ENCODE measurements at places on chromosomes 4 and X.

- DNase-seq: no peak
These were observed 12.4 kb downstream of the SLC34A2 start for GRCh38 chr4:25667931-25668557.

GRCh38 chrX:17081968-17082367 is 135.5 kb downstream of the REPS2 start:
- DNase-seq: no peak

GRCh38 chr4:169582203-169582602 is 30.2 kb downstream of the NEK1 start:
- DNase-seq: no peak

- DNase-seq: no peak
These were observed 2062.4 kb downstream of the ARAP2 start for GRCh38 chr4:34181891-34182290.

- DNase-seq: no peak
These were observed 41.9 kb downstream of the TSC22D3 start for GRCh38 chrX:107733686-107734085.

DNA sequence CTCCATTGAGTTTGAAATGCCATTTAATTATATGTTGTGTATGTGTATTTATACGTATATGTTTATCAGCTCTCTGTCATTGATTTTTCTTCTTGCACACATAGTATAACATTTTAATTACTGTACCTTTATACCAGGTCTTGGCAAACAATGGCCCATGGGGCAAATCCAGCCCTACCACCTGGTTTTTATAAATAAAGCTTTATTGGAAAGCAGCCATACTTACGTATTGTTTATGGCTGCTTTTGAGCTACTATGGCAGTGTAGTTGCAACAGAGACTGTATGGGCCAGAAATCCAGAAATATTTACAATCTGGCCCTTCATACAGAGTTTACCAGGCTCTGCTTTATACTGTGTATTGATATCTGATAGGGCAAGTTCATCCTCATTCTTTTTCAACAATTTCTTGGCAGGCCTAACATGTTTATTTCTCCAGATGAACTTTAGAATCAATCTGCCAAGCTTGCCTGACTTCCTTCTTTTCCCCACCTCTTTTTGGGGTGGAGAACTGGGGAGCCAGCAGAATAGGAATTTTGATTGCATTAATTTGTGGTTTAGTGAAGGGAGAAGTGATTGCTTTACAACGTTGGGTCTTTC is 15.8 kb downstream of the DCUN1D4 start:
- DNase-seq: no peak

- no peak for DNase-seq
These were observed 46.9 kb downstream of the ADGRG4 start for GRCh38 chrX:136347706-136348105.

DNA sequence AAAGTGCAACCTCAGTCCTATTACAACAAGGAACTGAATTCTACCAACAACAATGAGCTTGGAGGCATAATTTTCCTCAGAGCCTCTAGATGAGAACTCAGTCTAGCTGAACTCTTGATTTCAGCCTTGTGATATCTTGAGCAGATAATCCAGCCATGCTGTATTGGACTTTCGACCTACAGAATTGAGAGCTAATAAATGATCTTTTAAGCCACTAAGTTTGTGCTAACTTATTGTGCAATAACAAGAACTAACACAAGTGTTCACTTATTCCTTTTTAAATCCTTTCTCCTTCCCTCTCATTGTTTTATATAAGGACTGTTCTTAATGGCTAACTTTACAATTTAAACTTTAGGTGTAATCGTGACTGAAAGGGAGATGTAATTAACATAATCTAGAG is 140.7 kb downstream of the MAGEB17 start:
- DNase-seq: no peak

DNA sequence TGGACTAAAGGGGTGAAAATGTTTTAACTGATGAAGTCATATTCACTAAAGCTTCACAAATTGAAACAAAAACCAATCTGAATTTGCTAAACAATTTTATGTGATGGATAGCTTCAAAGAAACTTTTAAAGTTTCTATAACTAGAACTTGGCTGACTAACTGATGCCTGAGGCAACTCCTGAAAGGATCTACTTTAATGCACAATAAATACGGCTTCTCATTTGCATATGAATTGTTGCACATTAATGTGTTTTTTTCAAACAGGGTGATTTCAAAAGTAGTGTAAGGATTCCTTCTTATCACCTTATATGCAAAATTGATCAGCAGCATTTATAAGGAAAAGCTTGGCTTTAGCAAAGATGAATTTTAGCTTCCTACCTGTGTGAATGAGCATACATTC is 58.4 kb upstream of the ATOH1 start:
- no peak for DNase-seq

GRCh38 chrX:73850124-73851013 is 287.4 kb downstream of the CHIC1 start:
- no peak for DNase-seq

- DNase-seq: no peak
These were observed 14.6 kb downstream of the CLCN3 start for GRCh38 chr4:169634975-169635374.

DNA sequence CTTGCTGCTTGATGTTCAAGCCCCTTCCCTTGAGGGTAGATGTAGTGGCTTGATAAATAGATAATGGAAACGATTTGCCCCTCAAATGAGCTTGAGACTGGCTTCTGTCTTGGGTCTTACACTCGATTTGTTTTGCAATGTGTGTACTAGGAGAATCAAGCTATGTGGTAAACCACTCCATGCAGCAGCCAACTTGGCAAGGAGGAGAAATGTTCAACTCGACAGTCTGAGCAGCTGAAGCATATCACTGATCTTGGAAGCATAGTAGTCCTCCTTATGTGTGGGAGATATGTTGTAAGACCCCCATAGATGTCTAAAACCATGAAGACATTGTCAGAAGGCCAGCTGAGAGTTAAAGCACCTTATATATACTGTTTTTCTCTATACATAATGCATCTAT is 125.3 kb downstream of the CCNG2 start:
- DNase-seq: no peak

- DNase-seq: no peak
These were observed 31.3 kb downstream of the IL13RA2 start for GRCh38 chrX:114985967-114986592.

- peak; percentile 46 for DNase-seq
These were observed 25.1 kb upstream of the CLDN34 start for GRCh38 chrX:9942086-9942485.

DNA sequence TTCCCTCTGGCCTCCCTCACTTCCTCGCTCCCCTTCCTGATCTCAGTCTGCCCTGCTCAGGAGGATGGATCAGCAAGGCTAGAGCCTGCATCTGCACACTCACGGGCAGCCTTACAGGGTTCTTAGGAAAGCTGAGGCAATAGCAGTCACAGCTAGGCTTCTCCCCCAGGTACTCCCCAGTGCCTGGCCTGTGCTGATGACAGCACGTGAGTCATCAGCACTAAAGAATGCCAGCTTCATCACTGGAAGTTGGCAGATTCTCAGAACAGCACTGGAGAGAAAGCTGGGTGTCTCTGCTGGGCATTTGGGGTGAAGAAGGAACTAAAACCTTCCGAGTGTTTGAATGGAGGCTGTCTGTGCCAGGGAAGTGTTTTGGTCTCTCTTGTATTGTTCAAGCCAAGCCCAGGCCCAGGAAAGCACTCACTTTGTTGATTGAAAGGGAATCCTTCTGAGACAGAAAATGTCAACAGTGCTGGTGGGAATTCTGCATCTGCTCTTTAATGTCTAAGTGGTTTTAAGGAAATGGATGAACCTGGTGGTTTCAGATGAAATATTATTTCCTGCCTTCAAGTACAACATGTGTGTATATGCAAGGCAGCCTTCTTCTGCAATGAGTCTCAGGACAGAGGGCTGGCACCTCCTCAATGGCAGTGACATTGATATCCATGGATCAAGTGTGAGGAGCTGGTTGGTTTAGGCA is 73.0 kb upstream of the SCOC start:
- DNase-seq: peak; percentile 17

- DNase-seq: no peak
These were observed 55.9 kb downstream of the UGT2A3 start for GRCh38 chr4:68895561-68896198.

DNA sequence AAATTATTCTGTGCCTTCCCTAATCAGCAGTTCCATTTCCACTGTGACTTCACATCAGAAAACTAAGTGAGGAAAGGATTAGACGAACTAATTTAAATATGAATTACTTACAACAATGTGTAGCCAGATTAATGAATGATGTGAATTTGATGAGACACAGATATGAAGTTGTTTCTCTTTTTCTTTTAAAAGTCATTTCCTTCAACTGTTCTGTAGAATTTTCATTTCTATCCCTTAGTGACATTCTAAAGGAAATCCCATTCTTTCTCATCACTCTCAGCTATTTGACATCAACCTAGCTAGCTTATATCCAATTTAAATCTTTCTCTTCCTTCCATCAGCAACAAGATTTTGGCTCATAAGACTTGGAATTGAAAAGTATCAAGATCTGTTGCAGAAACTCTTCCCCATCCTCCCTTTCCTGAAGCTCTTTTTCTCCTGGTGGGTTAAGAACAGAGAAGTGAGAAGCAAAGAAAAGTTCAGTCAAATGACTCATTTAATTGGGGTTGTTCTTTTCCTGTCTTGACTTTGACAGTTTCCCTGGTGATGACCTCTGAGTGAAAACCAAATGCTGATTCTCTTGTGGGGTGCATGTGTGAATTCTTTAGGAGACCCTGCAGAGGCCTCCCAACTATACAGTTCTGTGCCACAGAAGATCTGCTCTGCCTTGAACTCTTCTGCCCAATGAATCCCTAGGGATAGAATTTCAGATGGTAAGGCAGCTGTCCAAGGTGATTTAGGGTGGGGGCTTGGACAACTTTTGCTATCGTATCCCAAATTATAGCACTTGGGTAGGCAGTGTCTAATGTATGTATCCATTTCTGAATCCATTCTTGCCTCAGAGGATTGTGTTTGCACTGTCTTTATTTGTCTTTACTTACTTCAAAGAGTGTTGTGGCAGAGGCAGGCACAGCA is 232.5 kb upstream of the GPRIN3 start:
- no peak for DNase-seq

GRCh38 chrX:110341189-110342035 is 17.2 kb upstream of the RTL9 start:
- DNase-seq: no peak

DNA sequence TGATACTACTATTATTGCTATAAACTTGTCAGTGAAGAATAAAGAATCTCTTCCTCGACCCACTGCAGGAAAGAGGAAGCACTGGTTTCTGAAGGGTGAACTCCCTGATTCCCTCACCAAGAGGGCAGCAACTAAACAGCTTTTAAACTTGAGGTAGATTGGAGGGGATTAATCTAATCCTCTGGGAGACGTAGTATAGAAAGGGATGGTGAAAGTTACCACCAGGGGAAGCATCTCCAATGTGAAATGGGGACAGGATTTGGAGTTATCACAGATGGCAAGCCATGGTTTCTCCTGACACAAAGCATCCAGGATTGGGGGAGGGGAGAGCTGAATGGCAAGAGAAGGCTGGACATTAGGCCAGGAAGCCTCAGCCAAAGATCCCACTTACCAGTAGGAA is 62.7 kb upstream of the PTPN13 start:
- no peak for DNase-seq

Data from CD4-positive, alpha-beta T cell treated with Interleukin-15 for 1 hour (primary cell).